Fibroblast of villous mesenchyme (primary cell): ENCODE measurements at places on chromosomes 12 and 14. TPM values are rescaled to one million over a fixed set of nuclear protein-coding genes. Genes with fewer than 3 reads are reported as not detected.

DNA sequence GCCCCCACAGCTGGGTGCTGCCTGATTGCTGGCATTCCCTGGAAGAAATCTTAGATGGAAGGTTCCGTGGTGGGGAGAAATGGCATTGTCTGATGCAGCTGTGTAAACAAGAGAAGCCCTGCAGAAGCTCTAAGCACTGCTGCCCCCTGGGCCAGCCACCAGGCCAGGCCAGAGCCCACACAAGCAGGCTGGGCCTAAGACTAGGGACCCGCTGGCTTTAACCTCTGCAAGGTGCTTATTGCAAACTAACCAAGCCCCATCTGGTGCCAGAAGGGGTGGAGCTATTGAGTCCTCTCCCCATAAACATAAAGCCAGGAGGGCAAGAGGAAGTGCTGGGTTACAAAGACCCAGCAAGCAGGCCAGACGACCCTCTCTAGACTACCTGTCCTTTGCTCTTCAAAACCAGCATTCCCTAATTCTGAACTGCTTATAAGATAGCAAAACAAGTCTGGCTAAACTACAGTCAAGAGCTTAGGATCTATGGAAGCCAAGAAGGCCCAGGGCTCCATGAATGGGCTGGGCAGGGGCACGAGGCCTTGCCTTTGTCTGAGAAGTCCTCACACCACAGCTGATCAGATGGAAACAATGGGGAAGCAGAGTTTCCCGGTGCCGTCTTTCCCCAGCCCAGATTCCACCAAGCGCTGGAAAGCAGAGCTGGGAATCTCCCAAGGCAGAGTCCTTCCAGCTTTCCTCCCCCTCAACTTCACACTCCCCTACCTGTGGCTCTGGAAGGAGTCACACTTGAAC is 28.8 kb downstream of the P2RX4 start:
- no peak for DNase-seq

- no peak for DNase-seq
These were observed 153.0 kb downstream of the SYNE2 start for GRCh38 chr14:64005822-64006221.

- DNase-seq, result peak; percentile 98
These were observed 14.0 kb downstream of the KCTD10 start for GRCh38 chr12:109462868-109463692.

- DNase-seq, result no peak
These were observed 25.1 kb upstream of the ANO2 start for GRCh38 chr12:5969974-5970690.

DNA sequence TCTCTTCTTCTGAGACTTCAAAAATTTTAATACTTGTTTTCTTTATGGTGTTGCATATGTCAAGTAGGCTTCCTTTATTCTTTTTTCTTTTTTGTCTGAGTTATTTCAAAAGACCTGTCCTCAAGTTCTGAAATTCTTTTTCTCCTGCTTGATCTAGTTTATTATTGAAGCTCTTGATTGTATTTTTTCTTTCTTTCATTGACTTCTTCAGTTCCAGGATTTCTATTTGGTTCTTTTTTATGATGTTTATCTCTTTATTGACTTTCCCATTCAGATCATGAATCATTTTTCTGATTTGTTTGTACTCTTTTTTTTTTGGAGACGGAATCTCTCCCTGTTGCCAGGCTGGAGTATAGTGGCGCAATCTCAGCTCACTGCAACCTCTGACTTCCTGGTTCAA is 34.1 kb downstream of the IFT43 start:
- no peak for DNase-seq

FAM222A gene
- total RNA-seq, result 0.32 and 0.43 TPM in 2 replicates

GRCh38 chr12:79023261-79023660 is 158.7 kb downstream of the SYT1 start:
- DNase-seq, result peak; percentile 32

DNA sequence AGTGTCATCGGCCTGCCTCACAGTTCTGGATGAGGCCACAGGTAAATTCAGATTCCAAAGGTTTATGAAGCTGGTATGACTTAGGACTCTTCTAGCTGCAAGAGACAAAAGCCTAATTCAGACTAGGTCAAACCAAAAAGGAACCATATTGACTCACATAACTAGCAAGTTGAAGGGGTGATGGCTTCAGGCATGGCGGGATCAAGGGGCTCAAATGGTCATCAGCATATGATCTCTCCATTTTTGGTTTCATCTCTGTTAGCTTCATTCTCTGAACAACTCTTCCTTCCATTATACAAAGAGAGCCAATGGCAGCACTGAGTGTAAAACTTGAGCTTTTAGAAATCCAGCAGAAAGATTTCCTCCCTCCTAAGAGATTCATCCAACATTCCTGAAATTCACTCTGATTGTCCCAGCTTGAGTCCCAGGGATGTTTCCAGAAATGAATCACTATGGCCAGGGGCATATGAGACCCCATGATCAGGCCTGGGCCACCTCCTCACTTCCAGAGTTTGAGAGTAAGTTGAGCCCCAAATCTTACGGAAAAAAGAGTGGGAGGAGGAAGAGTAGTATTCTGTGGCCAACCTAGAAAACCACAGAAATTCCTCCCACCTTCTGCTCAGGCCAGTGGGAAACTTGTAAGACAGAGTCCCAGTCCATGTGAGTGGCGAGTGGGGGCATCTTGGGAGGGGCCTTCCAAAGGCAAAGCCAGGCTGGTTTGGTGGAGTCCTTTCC is 2.0 kb upstream of the MAP1LC3B2 start:
- no peak for DNase-seq

DNA sequence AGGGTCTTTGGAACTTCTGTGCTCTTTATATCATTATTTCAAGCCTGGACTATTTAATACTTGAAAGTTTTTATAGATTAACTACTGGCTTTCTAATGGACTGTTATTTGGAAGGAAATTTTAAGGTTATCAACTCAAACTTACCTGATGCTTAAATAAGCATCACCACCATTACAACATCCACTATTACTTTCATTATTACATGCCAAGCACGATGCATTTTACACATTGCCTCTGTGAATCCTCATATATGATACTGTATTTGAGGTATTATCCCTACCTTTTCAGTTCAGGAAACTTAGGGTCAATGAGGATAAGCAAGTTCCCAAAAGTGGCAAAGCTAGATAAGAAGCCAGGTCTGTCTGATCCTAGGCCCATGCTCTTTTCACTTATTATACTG is 12.4 kb downstream of the ZBTB1 start:
- DNase-seq, result no peak

DNA sequence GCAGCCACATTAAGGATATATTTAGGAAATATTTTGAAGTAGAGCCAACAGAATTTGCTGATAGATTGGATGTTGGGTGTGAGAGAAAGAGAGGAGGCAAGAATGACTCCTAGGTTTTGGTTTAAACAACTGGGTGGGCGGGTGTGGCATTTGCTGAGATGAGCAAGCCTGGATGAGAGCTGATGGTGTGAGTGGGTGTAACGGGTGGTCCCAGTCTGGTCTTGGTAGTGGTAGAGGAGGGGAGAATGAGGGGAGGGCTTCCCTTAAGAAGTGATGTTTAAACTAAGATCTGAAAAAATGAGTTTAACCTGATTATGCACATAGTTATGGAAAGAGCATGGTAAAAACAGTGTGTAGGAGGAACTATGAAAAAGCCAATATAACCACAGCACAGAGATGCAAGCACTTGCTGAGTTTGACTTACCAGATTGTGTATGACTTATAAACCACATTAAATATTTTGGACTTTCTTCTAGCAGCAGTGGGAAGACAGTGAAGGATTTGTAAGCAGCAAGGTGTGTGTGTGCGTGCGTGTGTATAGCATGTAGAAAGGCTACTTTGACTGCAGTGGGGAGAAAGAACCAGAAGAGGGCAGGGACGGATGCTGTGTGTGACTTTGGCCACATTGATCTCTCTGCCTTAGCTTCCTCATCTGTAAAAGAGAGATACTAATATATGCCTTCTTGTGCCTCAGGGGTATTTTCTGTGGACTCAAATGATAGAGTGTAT is 139.7 kb downstream of the PRIMA1 start:
- DNase-seq, result no peak

DNA sequence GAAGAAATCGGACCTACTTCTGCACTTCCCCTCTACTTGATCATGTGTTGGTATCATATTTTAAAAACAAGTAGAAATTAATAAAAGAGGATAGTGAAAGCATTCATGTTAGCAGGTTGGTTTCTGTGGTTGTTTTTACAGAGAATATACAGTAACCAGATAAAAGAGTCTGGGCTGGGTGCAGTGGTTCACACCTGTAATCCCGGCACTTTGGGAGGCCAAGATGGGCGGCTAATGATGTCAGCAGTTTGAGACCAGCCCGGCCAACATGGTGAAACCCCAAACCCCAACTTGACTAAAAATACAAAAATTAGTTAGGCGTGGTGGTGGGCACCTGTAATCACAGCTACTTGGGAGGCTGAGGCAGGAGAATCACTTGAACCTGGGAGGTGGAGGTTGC is 55.9 kb downstream of the LRP6 start:
- DNase-seq, result no peak

GRCh38 chr12:41653386-41654326 is 465.5 kb downstream of the PDZRN4 start:
- DNase-seq, result no peak

B3GNT4 gene
- total RNA-seq, result under 0.01 TPM in 2 replicates

DNA sequence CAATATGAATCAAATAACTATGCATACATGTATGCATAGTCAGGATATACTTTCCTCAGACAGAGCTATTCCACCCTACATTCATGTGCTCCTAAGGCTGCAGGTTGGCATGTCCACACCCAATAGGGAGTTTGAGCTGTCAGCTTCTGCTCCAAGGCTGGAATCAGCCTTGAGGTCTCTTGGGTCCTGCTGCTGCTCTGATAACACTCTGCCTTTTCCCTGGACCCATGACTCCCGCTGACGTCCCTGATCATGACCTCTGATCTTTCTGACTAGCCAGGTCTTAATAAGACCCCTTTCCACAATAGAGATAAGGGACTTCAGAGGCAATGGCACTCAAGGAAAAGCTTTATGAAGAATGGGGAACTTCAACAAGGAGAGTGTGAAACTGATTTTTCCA is 5.7 kb downstream of the PITPNM2 start:
- no peak for DNase-seq

- peak; percentile 72 for DNase-seq
These were observed 1.4 kb downstream of the DENND5B start for GRCh38 chr12:31589598-31589903.

DNA sequence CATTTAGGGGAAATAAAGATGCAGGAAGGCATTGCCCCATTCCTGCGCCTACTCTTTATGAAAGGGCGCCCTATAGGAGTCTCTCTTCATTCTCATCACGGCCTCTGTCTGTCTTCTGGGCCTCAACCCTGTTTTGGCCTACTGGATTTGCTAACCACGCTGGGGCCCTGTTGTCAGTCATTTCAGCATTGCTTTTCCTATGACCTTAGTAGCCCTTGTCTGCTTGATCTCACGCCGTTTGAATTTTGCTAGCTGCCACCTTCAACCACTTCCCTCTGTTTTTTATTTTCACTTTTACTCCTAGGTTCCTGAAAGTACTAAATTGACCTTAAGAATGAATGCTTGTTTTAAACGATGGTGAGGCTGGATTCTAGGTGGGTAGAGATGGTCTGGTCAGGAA is 139.0 kb downstream of the SYNE2 start:
- DNase-seq, result no peak

GRCh38 chr12:76219806-76220205 is 128.4 kb downstream of the BBS10 start:
- DNase-seq, result no peak

ACRBP gene
- 0.64 TPM in 1 of 2 replicates, not detected in the other for total RNA-seq

DDX51 gene
- 8.2 and 11.3 TPM in 2 replicates for total RNA-seq

NR4A1 gene
- 2.2 and 2.9 TPM in 2 replicates for total RNA-seq

DNA sequence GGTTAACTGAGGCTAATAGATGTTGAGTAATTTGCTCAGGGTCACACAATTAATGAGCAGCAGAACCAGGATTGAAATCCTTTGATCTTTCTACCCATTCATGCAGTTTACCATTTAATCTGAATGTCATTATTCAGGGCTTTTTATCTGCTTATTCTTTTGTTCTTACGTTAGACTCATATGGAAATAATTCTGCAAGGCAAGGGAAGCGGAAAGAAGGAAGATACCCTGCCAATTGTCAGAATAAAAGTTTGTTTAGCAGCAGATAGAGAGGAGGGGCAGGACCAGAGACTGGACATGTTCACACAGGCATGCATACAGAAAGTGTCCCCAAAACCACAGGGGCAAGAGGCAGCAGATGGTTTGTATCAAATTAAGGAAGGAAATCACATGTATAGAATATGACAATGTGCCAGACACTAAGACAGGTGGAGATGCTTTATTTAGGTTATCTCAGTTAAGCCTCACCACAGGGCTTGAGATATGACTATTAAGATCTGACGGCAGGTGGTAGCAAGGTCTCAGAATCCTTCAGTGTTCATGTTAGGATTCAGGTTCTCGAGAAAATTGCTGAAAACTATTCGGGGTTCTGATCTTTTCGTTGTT is 29.8 kb downstream of the BRMS1L start:
- DNase-seq, result no peak

DNA sequence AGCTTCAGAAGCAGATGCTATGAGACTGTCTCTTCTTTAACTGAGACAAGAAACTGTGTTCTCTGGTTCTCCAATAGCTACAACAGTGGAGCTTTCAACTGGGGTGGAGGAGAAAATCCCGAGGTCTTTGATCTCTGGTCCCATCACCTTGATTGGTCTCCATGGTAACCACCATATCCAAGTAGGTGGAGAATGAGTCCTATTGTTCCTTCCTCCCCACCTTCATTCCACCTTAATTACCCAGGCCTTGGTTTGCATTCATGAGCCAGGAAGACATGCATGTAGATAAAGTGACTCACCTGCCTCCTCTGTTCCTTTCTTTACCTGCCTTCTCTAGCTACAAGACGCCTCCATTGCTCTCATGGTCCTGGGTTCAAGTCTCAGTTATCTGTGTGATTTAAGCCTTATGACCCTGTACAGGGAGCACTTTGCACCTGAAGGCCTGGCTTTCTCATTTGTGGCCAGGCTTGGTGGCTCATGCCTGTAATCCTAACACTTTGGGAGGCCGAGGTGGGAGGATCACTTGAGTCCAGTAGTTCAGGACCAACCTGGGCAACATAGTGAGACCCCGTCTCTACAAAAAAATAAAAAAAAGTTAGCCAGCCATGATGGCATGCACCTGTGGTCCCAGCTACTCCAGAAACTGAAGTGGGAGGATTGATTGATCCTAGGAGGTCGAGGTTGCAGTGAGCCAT is 157.7 kb upstream of the TBX3 start:
- DNase-seq, result no peak

GALNT16 gene
- under 0.01 TPM in 2 replicates for total RNA-seq

CLMN gene
- total RNA-seq, result under 0.01 and 0.43 TPM in 2 replicates

KLRC2 gene
- total RNA-seq, result not detected in 2 replicates

- DNase-seq, result no peak
These were observed 55.2 kb downstream of the TGFB3 start for GRCh38 chr14:75926431-75927115.
